ENCODE measurements at places on chromosomes 11 and 22.

DNA sequence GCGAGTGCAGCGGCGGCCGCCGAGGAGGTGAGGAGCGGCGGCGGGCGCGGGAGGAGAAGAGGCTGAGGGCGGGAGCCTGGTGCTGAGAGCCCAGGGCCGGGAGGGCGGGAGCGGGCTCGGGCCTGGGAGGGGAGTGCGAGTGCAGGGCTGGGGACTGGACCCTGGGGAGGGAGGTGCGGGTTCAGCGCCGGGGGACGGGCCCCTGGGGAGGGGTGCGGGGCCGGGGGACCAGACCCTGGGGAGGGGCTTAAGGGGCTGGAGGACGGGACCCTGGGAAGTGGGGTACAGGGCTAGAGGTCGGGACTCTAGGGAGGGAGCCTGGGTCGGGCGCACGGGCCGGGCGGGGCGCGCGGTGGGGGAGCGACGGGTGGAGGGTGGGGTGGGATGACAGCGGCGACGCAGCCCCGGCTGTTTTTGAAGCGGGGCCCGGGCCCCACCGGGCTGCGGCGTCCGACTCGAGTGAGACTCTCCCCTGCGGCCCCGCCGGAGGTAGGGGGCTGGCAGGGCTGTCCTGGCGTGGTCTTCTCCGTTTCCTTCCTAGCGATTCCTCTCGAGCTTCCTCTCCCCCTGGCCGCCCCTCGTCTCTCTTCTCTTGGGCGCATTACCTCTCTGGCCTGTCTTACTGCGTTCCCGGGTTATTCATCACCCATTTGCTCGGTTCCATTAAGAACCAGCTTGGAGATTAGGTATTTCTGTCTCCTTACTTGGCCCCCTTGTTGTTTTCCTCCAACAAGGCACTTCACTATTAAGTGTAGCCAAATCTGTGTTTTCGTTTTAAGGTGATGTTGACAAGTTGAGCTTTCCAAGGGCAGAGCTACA, 754 bp downstream of the NUP50 start:
- peak; percentile 34 for DNase-seq

- DNase-seq: no peak
Observed at GRCh38 chr22:46002757-46003270, 25.9 kb upstream of the WNT7B start.

- DNase-seq: no peak
Observed at GRCh38 chr11:2991452-2992233, 486 bp downstream of the NAP1L4 start.

DNA sequence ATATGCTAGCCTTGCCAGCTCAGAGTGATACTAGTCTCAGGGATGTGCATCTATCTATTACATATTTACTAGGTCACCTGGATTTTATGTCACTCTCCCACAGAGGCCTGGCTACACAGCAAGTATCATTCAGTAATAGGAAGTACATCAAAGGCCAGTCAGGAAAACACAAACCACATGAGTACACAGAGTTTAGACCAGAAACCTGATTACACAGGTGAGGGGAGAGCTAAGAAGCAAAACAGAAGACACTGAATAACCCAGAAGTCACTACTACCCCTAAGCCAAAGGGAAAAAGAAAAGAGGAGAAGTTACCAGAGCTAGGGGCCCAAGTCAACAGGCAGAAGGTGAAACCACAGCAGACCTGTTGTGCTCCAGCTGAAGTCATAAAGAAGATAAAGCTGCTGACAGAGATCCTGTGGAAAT, 13.3 kb downstream of the LPXN start:
- DNase-seq: no peak

GRCh38 chr22:40709752-40710413, 30.6 kb downstream of the MCHR1 start:
- DNase-seq: no peak

- DNase-seq: no peak
Observed at GRCh38 chr11:65366340-65366773, 11.8 kb downstream of the TIGD3 start.

GRCh38 chr22:25051073-25051472, 98.6 kb downstream of the KIAA1671 start:
- DNase-seq: no peak

- no peak for DNase-seq
Observed at GRCh38 chr22:17268501-17269223, 49.4 kb upstream of the ADA2 start.

DNA sequence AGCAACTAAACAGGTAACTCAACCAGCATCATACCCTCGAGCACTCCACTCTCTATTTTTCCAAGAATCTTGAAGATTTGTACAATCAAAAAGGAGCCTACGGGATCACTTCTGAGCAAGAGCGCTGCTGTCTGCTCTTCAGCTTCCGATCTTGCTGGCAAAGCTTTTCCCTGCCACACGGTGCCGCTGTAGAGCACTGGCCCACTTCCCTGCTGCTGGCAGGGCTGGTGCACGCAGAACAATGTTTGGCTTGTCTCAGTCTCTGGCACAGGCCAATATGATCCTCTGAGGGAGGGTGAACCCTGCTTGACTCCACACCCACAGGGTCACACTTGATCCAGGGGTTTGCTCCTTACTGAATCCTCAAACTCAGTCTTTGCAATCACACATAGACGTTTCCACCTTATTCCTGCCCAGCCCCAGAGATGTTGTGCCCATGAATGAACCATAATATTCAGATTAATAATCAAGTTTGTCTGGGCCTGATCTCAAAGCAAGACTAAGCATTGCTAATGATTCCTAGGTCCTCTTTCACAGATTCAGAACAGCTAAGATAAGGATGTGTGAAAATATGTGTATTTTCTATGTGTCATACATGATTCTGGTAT, 536.6 kb downstream of the SOX6 start:
- DNase-seq: peak; percentile 89

- DNase-seq: no peak
Observed at GRCh38 chr11:60910711-60911380, 3.1 kb upstream of the TMEM109 start.
